ENCODE measurements at places on chromosomes 13 and 19.

GRCh38 chr13:52067237-52067636 is 42.7 kb downstream of the UTP14C start:
- DNase-seq = no peak

GRCh38 chr13:110336681-110337080 is 29.6 kb downstream of the COL4A2 start:
- no peak for DNase-seq

- no peak for DNase-seq
Measured at GRCh38 chr19:4140237-4140711, 13.2 kb upstream of the CREB3L3 start.

DNA sequence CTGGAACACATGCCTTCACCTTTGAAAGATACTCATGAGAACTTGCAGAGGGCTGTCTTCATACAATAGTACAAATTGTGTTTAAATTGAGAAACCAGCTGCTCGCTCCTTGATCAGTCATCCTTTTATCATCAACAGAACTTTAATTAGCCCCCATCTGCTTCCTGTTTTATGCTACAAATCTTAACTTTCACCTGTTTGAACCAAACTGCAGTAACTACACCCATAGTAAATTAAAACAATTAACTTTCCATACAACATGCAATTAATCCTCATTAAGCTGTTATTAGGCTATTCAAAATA is 85.2 kb downstream of the FOXO1 start:
- no peak for DNase-seq

- DNase-seq = no peak
Measured at GRCh38 chr19:32232449-32232848, 113.0 kb upstream of the ZNF507 start.

GRCh38 chr19:46144756-46145155 is 3.3 kb upstream of the IGFL2 start:
- DNase-seq = no peak

DNA sequence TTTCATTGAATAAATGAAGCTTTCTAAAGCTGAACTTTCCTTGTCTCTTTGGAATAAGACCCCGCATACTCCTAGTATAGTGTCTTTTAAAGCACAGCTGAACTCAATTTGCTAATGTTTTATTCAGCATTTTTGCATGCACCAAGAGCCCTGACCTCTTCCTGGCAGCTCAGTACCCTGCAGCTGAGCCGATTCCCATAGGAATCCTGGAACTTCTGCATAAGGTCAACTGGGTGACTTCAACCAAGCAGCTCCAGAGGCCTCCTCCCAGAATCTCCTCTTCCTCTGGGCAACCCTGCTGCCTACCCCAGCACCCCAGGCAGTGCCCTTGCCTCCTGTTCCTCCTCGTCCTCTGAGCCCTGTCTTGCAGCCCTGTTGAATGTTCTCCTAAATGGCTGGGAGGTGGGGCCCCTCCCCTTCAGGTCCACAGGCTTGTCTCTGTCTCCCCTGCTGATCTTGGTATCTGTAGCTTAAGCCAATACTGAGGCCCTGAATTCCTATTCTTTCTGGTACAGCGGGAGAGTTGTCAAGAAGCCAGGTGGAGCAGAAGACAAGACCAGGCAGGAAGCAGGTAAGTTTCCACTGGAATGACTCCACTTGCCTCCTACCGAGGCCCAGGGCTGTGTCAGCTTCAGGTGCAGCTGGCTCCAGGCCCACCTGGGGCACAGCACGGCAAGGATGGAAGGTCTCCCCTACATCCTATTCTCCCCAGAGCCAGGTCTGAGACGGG is 23.6 kb upstream of the CCDC124 start:
- no peak for DNase-seq
